ENCODE measurements at places on chromosomes 1 and 21.

DNA sequence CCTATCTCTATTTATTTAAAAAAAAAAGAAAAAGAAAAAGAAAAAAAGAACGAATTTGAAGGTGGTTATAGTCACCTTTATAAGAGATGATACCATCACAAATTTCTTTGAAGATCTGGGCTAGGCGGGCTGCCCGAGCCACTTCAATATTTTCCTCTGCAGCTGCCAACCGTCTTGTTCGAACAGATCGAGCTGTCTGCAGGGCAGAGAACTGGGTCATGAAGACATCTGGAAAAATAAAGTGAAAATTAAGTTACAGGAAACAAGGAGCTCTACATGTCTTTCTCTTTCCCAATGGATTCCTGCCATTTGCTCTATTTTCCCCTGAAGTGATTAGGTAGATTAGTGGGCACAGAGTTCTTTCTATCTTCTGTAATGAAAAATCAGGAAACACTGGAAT lies 31.9 kb downstream of the RUSC1 start:
- no peak for DNase-seq

DNA sequence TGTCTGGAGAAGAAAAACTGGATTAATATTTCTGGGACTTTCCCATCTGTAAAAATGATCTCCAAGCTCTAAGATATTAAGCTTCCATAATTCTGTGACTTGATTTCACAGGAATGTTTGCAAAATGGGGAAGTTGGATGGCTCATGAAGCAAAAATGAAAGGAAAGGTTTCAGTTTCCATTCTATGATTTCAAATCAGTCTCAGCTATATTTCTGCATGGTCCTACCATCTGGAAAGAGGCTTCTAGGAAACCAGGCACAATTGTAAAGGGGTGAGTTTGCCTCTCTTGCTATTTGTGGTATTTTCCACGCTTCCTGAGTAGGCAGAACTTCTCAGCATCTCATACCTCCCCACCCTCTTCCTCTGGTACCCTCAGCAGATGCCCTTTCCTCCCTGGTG lies 22.4 kb upstream of the ACTN2 start:
- DNase-seq: no peak

DNA sequence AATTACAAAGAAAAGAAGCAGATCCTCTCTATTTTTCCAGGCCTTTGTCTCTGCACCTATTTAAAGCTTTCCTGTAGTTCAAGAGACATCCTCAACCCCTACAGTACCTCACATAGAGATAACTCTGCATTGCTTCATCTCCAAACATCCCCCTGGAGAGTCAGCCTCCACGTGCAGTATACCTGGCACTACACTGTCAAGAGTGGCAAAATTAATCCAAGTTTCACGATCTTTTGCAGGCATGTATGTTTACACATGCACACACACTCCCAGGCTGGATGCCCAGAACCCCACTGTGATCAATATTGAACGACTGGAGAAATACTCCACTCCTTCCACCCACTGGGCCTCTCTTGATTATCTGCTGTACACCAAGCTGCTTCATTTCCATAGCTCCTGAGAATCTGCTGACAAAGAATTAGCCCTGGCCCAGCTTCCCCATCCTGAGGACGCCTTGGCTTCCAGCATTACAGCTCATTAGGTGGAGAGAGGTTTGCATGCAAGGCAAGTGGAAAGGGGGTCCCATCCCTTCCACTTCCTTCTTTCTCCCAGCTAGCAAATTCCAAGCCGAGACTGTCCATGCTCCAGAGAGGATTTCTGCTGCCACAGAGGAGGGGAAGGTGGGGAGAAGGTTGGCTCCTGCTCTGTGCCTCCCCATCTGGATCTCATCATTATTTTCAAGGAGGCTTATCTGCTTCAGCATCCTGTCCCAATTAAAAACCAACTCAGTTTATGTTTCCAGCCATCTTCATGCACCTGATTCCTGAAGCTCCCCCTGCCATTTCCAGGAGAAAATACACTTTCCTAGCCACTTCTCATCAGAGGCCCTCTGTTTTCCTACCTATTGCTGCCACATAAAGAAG lies 66.5 kb upstream of the GOLT1A start:
- no peak for DNase-seq

- DNase-seq: no peak
These were observed 78.7 kb downstream of the RGL1 start for GRCh38 chr1:183883623-183884022.

DNA sequence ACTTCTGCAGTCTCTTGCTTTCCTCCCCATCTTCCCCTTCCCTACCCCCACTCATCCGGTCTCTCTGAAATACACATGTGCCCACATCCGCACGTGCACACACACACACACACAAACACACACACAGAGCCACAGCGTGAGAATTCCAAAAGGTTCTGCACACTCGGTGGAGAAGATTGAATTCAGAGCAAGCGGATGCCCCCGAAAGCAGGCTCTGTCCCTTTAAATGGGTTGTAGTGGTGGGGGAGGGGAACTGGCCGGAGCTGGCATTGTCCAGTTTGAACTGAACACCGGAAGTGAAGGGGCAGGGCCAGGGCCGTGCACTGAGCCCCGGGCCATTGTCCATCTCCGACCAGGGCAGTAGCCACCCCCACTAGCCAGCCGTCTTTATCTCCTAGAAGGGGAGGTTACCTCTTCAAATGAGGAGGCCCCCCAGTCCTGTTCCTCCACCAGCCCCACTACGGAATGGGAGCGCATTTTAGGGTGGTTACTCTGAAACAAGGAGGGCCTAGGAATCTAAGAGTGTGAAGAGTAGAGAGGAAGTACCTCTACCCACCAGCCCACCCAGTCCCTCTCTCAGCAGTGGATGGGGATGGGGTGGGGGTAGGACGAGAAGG lies 1.3 kb upstream of the LIN28A start:
- no peak for DNase-seq

DNA sequence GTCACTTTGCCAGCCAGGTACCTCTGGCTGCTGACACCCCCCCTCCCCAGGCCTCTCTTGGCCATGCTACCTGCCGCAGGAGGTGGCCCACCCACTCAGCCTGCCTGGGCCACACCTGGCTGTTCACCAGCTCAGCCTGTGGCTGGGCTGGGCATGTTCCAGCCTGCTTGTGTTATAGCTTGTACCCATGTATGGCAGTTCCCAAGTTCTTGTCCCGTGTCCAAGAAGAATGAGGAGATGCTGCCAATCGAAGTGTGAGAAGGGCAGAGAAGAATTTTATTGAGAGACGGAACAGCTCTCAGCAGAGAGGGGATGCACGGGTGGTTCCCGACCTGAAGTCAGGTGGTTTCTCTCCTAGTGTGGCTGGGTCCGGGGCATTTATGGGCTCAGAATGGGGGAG lies 3.9 kb upstream of the MMEL1 start:
- no peak for DNase-seq

- DNase-seq: no peak
These were observed 38.2 kb downstream of the ARID1A start for GRCh38 chr1:26733982-26734381.

DNA sequence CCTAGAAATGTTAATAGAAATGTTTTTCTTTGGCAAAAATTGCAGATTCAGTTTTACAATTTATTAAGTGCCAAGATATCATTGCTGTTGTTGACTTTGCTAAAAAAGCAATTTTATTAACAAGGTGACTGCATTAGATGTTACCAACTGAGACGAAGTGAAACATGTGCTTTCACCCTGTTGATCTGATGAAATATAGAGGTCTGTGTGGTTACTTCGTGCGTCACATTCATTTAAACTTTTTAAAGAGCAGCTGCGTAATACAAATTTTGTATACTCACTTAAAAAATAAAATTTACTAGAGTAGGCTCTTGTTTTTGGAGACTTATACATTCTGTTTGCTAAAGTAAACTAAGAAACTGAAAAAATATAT lies 465.7 kb downstream of the USP25 start:
- DNase-seq: no peak

GRCh38 chr1:24540051-24540905 lies 15.6 kb upstream of the NCMAP start:
- DNase-seq: peak; percentile 20

DNA sequence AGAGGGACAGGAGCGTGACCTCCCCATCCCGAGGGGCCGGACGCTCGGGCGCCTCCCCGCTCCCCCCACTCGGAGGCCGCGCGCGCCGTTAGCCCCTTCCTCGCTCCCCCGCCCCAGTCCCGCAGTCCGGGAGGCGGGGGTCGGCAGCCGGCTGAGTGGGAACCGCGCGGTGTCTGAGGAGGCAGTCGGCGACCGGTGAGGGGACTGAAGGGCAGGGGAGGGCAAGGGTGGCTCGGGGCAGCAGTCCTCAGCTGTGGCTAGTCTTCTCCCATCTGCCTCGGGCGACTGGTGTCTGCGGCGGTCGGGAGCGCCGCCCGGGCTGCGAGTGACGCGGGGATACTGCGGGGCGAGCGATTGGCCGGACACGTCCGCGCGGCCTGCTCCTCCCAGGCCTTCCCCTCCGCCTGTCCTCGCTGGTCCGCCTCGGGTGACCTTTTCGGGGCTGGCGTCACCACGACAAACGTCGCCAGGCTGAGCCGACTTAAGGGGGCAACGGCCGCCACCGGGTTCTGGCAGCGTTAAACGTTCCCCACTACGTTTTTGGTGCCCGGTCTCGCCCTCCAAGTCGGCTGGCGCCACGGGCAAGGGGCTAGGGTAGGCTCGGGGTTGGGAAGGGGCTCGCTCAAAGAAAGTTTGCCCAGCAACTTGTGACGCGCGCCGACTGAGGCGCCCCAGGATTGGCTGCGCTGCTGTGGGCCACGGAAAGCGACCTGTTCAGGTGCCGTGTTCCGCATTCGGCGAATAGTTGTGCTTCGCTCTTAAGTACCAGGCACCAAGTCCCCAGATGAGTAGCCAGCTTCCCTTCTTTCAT lies 538 bp downstream of the ZNF672 start:
- DNase-seq: peak; percentile 85

- no peak for DNase-seq
These were observed 8.1 kb downstream of the BLACAT1 start for GRCh38 chr1:205447457-205448341.

DNA sequence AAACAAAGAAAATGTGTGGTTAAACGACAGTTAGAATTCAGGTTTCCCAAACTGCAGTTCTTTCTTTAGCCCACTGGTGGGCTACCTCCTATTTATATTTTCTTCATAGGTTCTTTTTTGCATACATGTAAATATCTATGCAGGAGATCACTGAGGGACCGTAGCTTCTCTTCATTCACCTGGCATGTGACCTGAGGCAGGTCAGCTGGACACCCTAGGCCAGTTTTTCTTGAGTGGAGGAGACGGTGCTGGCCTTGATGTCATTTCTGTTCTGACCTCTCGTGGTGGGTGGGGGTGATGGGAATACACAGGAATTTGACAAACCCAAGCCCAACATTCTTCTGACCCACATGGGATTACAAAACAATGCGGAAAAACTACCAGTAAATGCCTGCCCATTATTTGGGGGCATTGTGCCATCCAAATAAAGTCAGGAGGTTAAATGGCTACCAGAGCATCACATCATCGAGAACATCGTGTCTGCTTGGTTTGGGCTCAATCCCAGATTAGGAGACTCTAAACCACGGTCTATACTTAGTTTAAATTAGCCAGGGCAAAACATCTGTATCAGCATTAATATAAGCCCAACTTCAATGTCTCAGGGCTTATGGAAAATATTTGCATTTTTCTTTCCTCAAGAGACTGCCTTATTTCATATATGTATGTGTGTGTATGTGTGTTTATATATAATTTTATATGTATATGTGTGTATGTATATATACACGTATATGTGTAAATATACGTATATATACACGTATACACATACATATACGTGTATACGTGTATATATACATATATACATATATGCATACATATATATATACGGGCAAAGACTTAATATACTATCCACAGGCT lies 7.4 kb upstream of the IRF2BP2 start:
- DNase-seq: no peak

GRCh38 chr1:18110968-18111367 lies 3.4 kb downstream of the IGSF21 start:
- DNase-seq: no peak

- DNase-seq: no peak
These were observed at the start of gene GPR153 for GRCh38 chr1:6260961-6261614. TSS of gene GPR153 (minus strand) at chr1:6261098. CDS start at chr1:6254905, 6,193 bp downstream.

DNA sequence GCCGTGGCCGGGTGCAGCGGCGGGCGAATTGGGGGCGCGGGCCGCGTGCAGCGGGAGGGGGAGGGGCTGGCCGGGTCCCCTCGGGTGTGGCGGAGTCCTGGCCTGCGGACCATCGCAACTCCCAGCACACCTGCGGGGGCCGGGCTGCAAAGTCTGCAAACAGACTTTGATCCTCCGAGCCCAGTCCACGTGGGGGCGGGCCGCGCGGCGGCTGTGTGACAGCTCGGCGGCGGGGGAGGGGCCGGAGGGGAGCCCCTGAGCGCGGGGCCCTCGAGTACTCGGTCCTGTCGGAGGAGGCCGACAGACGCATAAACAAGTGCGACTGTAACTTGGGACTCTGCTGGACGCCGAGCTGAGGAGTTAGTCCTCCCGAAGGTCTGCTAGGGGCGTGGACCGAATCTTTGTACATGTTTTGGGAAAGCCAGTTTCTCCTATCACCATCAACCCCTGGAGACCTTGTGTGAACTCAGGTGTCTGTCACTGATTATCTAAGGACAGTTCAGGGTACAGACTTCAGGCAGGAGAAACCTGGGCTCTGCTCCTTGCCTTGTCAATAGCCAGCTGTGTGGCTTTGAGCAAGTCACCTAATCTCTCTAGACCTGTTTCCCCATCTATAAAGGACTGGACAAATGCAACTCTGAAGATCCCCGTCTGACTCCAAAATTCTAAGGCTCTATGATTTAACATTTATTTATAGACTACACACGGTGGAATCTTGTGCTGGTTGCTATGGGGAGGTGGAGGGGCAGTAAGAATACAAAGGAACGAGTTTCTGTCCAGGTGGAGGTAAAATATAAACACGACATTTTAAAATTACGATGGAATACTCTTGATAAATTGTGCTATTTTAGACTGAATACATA lies 710 bp upstream of the SLC30A1 start:
- DNase-seq: no peak

- peak; percentile 64 for DNase-seq
These were observed 27.5 kb downstream of the SLC2A1 start for GRCh38 chr1:42931108-42931539.

DNA sequence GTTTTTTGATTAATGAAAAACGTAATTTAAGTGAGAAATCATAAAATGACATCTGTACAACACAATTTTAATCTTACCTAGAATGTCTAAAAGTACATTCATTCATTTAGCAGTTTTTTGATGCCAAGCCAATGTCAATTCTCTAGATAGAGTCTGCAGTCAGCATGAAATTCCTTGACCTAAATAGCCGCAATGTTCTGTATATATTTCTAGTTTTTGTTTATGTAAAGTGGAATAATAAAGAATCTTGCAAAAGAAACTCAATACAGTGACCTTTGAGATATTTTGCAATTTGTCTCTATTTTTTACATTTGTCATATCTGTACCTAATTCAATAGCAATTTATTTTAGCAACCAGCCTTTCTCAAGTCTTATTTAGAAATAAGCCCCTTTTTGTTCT lies 176.0 kb downstream of the ATP6V1G3 start:
- no peak for DNase-seq

- no peak for DNase-seq
These were observed 45.9 kb upstream of the ARTN start for GRCh38 chr1:43887748-43888147.

DNA sequence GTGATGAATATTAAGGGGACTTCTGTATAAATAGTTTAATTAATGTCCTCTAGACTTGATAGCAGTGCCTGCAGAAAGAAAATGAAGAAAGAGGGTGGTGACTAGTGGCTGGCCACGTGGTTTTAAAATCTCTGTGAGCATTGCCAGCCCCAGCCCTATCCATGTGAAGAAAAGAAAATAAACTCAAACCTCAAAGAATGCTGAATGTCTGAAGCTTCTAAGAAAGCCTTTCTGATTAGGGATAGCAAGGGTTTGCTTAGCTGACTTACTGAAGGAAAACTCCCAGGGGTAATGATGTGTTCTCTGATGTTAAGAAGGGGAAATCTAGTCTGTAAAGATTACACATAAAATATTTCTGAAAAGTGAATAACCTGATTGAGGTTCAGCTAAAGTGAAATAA lies 31.8 kb downstream of the ADGRL2 start:
- DNase-seq: no peak

GRCh38 chr1:2267051-2267830 lies 39.1 kb downstream of the SKI start:
- DNase-seq: no peak
